ENCODE measurements at places on chromosomes 11 and 22.

- peak; percentile 73 for DNase-seq
Observed at GRCh38 chr11:109120341-109120740, 301.6 kb upstream of the C11orf87 start.

- no peak for DNase-seq
Observed at GRCh38 chr11:13368041-13368446, 90.5 kb downstream of the BMAL1 start.

- peak; percentile 9 for DNase-seq
Observed at GRCh38 chr11:31816468-31817053, 5.4 kb upstream of the PAX6 start.

DNA sequence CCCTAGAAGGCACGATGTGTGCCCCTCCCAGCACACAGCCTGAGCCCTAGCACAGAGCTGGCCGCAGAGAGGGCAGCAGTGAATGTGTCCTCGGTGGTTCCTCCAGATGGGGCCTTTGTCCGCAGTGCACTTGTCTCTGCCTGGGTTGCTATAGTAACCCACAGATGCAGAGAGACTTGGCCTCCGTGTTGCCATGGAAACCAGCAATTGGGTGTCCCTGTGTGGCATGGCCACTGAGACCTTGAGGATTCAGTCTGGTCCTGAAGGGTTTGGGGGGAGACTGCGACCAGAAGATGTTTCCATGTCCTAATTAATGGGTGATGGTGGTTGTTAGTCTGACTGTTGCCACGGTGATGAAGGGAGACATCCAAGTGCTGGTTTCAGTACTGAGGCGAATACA lies 42.6 kb upstream of the TUB start:
- no peak for DNase-seq
